Cerebellar nuclear complex (tissue), 1 donor: ENCODE measurements at places on chromosomes 4 and X.

- no peak for DNase-seq
These were observed 65.1 kb downstream of the ENPEP start for GRCh38 chr4:110540982-110541451.

DNA sequence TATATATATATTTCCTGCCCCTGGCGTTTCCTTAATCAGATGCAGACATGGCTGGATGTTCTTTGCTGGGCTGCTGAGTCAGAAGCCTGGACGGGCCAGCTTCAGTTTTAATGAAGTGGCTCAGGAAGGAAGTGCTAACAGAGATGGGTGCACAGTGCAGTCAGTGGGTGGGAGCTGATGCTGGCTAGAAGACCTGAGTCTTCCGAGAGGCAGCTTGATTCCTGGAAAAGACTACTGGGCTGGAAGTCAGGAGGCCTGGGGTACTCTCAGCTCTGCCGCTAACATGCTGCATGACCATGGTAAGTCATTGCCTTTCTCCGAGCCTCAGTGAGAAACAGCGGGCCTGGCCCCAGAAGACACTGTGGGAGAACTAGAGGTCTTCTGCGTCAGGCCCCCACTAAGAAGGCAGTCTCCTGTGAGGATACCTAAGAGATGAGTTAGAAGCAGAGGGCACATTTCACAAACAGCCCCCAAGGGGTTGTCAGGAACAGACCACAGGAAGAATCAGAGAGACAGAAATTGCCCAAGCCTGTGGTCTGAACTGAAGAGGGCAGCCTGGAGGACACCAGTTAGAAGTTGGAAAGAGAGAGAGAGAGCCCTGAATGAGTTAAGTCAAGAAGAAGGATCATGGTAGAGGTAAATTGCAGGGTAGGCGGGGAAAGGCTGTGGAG lies 8.3 kb upstream of the CD40LG start:
- DNase-seq: no peak

DNA sequence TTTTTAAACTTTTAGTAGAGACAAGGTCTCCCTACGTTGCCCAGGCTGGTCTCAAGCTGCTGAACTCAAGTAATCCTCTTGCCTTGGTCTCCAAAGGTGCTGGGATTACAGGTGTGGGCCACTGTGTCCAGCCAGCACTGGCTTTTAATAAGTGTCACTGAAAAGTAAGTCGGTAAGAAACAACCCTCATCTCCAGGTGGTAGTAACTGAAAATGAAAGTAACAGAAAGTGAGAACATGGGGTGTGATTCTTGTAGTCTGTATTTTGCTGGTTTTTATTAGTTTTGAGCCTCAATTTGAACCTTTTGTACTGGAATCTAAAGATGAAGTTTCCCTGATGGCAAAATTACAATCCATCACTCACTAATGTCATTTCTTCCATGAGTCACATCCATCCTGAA lies 238.1 kb upstream of the AGA start:
- DNase-seq: no peak

DNA sequence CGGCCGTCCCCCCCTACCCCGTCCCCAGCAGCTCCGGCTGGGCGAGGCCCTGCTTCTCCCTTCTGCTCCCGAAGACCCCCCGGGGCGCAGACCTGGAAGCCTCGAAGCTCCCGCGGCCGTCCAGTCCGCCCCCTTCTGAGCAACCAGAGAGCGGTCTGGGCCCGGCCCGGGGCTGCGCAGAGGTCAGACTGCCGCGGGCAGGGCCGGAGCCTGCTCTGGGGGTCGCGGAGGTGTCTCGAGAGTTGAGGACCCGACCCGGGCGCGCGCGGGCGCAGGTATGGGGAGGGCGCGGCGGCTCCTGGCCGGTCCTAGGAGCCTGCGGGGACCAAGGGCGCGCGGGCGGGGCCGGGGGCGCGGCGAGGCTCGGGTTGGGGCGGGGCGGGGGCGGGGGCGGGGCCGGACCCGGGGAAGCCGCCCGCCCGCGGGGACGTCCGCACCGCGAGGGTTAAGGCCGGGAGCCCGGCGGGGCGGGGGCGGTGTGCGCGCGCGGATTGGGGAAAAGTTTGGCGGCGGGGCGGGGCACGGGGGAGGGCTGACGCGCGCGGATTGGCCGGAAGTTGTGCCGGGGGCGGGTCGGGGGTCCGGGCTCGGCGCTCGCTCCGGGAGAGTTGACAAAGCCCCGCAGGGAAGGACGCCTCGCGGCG lies at the start of gene FGFRL1:
Gene FGFRL1, plus strand, starts transcription at position 605 of the 644 bp plus-strand sequence. CDS start 860 bp downstream, outside the sequence.
- no peak for DNase-seq

DNA sequence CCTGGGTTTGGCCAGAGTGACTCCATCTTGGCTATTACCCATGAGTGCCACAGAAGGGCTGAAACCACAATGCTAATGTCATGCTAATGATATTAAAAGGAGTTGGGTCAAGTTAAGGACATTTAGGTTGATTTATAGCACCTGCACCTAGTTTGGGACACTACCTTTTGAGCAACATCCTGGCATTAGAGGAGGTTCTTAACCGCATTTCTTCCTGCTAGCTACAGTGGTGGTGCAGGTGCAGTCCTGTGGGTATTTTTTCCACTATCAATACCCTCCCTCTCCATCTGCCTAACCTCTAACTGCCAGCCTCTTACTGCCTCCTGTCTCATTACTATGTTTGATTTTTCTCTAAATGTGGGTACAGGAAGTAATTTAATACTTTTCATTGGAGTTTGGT lies 1276.1 kb downstream of the FSTL5 start:
- no peak for DNase-seq

DNA sequence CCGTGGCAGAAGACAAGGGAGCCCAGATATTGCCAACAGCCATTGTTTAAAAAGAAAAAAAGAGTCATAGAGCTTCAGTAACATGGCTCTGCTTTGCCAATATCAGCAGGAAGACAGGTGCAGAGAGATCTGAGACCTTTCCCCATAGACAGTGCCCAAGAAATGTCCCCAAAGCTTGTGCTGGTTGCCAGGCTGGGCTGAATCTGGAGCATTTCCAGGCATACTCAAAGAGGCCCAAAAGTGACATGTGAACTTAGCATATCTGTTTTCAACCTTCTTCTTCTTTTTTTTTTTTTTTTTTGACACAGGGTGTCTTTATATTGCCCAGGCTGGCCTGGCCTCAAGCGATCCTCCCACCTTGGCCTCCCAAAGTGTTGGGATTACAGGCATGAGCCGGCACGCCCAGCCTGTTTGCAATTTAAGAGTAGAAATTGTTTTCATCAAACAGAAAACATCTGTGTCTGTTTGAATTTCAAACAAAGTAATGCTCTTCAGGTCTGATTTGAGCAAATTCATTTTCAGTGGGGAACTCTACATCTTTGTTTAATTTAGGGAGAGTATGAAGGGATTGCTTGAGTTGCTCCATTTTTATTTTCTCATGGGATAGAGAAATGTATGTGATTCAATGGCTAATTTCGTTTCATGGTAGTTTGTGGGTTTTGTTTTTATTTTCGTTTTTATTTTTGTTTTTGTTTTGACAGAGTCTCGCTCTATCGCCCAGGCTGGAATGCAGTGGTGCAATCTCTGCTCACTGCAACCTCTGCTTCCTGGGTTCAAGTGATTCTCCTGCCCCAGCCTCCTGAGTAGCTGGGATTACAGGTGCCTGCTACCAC lies 56.6 kb upstream of the RBM47 start:
- no peak for DNase-seq

- no peak for DNase-seq
These were observed 21.4 kb upstream of the FAM9B start for GRCh38 chrX:9055354-9055753.

- no peak for DNase-seq
These were observed 184.2 kb downstream of the KDR start for GRCh38 chr4:54940996-54941865.

GRCh38 chr4:68576272-68577125 lies at the start of gene UGT2B17:
Gene UGT2B17, minus strand, starts transcription at chr4:68576322. Its CDS starts 7,838 bp downstream, at chr4:68568484.
- DNase-seq: no peak

DNA sequence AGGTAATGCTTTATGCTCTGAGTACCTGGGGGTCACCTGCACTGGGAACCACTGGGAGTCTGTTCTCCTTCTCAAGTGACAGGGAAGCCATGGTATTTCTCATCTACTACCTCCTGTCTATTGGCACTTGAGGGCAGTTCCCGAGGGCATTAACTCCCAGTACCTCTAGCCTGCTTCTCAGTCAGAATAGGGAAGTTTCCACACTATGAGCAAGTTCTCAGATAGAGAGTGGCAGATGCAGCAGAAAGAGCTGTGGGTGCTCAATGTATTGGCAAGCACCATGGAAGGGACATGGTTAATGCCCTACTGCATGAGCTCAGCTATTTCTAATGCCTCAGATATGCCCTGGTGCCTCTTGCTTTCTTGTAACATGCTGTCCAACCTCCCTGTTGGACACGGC lies 74.1 kb downstream of the ANOS1 start:
- no peak for DNase-seq

- no peak for DNase-seq
These were observed 229.2 kb upstream of the ARSJ start for GRCh38 chr4:114208574-114209151.

GRCh38 chr4:37999000-37999716 lies 39.0 kb downstream of the PTTG2 start:
- DNase-seq: no peak

- DNase-seq: no peak
These were observed 243.8 kb downstream of the RAPGEF2 start for GRCh38 chr4:159346681-159347080.

GRCh38 chrX:35798042-35798441 lies at the start of gene MAGEB16:
Gene MAGEB16, plus strand, starts transcription at chrX:35798342. Its CDS starts 3,855 bp downstream, at chrX:35802197.
- DNase-seq: no peak

GRCh38 chr4:108762559-108763225 lies at the start of gene ETNPPL:
Gene ETNPPL, minus strand, starts transcription at chr4:108763053. Its CDS starts 155 bp downstream, at chr4:108762898.
- DNase-seq: no peak

DNA sequence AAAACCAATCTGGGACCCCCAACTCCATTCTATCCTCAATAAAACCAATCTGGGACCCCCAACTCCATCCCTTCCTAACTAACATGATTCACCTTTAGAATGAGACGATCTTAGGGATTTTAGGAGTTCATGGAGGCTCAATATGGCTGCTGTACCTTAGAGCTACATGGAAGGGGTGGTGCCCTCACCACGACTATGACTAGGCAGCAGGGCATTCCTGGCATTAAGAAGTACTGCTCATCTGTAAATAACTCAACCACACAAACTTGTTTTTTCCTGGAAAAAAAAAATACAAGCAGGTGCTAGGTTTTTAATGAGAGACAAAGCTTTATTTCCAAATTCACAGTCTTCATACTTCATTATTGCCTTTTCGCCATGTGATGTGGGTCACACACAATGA lies 346.5 kb upstream of the FAT1 start:
- DNase-seq: no peak

- no peak for DNase-seq
These were observed 12.3 kb downstream of the ATP7A start for GRCh38 chrX:77922787-77923186.

DNA sequence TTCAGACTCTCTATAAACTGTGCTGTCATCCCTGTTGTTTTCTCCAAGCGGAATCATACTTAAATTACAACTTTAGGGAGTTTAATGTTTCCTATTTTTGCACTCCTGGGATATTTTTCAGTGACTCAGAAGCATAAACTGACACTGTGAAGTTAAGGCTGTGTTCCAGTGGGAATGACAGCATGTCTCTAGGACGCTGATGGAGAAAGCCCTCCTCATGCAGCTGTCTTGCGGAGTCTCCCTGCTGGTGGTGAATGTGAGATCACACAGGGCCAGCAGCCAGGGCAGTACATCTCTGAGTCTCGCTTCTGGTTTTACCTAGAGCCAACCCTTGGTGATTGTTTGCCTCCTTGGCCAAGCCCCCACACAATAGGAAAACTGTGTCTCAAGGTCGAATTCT lies 53.3 kb downstream of the NFKB1 start:
- no peak for DNase-seq

- no peak for DNase-seq
These were observed 135.0 kb downstream of the RASL11B start for GRCh38 chr4:52997132-52997416.

DNA sequence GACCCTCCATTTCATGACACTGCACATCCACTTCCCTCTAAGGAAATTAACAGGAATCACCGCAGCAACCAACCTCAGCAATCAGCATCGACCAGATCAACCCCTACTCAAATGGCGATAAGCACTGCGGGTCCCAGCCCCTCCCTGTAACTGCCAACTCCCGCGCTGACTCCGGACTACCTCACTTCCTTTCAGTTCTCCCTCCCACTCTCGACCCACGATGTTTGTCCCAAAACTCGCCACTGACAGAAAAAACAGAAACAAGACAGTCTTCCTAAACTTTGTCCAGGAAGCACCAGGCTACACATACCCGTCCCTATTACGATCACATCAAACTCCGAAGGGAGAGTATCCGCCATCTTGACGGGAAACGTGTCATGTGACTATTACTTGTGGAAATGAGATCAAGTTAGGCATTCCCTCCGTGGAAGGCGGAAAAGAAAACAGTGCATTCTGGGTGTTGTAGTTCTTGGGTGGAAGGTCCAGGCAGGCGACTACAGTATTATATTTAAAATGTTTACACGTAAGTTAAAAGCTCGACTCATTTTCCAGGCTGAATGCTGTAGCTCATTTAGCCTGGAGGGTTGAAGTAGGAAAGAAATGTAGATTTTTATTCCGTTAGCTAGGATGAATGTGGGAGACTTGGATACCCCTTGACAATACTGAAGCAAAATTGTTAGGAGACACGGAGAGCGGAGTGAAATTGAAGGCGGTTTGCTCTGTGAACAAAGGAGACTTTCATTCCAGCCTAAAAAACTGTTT lies at the start of gene CHM:
Gene CHM, minus strand, starts transcription at position 385 of the 762 bp plus-strand sequence. Its CDS starts 26 bp downstream, at position 359.
- DNase-seq: no peak

GRCh38 chrX:36916941-36917340 lies 91.2 kb upstream of the FAM47C start:
- DNase-seq: no peak

GRCh38 chr4:15469402-15470127 lies at the start of gene CC2D2A:
Gene CC2D2A, plus strand, starts transcription at chr4:15469882. Its CDS starts 6,051 bp downstream, at chr4:15475933.
- DNase-seq: peak; percentile 47

DNA sequence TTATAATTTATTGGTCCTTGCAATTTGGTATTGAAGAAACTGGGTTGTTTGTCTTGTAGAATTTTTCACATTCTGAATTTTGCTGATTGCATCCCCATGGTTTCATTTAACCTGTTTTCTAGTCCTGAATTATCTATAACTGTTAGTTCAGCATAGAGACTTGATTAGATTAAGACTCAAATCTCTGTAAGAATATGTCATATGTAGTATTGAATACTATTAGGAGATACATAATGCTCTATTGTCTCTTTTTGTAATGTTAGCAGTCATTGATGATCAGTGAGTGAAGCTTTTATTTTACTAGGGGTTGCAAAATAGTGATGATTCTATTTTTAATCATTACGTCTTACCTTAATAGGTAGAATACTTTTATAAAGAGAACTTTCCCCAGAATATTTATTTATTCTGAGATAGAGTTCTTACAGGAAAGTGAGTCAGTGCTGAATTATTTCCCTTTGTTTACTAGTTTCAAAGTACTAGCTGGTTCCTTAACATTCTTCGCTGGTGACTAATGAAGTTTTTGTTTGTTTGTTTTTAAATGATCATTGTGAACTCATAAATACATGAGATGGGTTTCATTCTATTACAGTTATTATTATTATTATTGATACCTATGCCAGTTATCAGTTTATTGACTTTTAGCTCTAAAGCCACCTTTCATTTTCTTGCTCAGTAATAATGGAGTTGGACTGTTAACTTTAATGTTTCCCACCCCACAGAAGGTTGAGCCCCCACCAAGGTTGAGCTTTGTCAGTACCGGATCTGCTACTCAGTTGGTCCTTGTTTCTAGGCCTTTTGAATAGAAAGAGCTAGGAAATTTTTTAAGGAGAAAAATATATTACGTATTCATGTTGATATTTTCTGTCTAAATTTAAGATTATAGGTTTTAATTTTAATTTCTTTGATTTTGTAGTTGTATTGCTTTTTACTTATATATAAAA lies 102.3 kb downstream of the LARP1B start:
- DNase-seq: no peak

- DNase-seq: no peak
These were observed 1010.8 kb upstream of the ADGRL3 start for GRCh38 chr4:60189286-60189685.

- no peak for DNase-seq
These were observed 620.2 kb upstream of the INTU start for GRCh38 chr4:127012549-127012948.
